ENCODE measurements at places on chromosomes 16 and 17.

- DNase-seq, result no peak
Observed at GRCh38 chr16:27231692-27232060, 28.4 kb downstream of the KDM8 start.

GRCh38 chr17:29195465-29196081 is 15.4 kb upstream of the MYO18A start:
- peak; percentile 69 for DNase-seq

- DNase-seq, result peak; percentile 85
Observed at GRCh38 chr17:49861150-49861884, 13.4 kb upstream of the TAC4 start.

DNA sequence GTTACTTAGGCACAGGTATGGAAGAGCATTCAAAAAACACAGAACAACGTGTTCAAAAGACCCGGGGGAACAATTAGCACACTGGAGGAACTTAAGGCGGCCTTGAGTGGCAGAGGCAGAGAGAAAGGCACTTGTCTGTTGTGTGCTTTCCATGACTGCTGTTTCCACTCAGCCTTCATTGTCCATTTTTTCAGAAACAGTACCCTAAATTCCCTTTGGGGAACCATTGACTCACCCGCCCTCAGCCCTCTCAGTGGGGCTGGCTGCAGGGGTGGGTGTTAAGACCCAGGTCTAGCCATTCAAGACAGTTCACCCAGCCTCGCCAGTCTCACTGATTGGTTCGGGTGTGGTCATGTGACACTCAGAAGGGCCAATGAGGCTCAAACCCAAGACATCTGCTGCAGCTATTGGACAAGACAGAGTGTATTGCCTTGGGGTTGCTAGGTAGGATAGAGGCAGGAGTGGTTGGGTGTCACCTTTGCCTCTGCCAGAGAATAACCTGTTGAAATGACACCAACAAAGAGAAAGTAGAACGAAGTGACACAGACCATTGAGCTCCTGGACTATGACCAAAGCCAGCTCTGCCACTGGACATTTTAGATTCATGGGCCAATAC is 19.6 kb upstream of the CEP20 start:
- DNase-seq, result peak; percentile 87

DNA sequence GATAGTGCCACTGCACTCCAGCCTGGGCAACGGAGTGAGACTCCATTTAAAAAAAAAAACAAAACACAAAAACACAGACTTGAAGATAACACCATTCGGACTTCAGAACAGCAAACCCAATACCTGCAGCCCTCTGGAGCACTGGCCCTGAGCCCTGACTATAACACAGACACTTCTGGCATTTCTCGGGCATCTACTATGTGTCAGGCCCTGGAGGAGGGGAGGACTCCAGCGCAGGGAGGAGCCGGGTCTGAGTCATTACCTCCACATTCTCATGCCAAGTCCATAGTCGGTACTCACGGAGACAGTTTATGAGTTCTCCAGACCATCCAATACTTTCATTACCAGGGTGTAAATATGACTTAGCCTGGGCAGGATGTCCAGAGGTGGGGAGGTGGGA is 48.8 kb downstream of the PITPNM3 start:
- DNase-seq, result no peak

All from GM13976 (cell line).